ENCODE measurements at places on chromosomes 5 and 9.

DNA sequence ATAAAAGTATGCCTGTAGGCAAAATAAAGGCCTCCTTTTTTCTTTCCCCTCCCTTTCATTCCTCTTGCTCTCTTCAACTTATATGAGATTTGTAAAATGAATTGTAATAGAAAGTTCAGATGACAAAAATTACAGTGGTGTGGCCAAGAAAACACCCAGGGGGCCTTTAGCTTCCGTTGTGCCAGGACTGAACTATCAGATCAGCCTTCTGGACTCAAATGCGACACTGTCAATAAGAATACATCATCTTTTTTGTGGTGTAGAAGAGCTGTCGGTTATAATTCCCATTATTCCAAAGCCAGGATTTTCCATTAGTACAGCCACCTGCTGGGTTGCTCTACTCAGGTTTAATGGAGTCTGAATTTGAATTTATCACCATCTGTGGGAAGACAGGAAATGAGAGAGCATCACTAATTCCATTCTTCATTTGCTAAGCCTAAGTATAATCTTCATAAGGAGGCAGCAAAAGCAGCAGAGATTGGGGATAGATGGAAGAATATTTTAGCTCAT is 443.4 kb downstream of the ANXA1 start:
- DNase-seq: no peak

- DNase-seq: no peak
These were observed 251.4 kb upstream of the GAS1 start for GRCh38 chr9:87198716-87199115.

- no peak for DNase-seq
These were observed 197.0 kb downstream of the PCSK1 start for GRCh38 chr5:96236051-96236450.

DNA sequence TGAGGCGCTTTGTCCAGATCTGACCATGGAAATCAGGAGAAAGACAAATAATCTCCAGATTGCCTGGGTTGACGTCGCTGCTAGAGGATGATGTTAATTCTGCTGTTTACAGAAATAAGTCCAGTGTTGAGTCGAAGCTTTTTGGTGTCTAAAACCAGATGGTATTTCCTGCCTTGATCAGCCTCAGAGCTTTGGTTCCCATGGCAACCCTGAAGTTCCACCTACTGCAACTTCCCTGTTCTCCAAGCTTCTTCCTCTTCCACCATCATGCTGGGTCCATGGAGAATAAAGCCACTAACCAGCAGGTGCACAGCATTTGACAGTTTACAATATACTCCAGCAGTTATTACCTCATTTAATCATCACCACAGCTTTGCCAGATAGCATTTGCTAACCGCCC is 18.0 kb upstream of the GABBR2 start:
- DNase-seq: no peak

GRCh38 chr5:56802205-56802604 is 13.1 kb upstream of the MAP3K1 start:
- DNase-seq: no peak

- no peak for DNase-seq
These were observed 298.8 kb downstream of the NSG2 start for GRCh38 chr5:174344335-174344734.

DNA sequence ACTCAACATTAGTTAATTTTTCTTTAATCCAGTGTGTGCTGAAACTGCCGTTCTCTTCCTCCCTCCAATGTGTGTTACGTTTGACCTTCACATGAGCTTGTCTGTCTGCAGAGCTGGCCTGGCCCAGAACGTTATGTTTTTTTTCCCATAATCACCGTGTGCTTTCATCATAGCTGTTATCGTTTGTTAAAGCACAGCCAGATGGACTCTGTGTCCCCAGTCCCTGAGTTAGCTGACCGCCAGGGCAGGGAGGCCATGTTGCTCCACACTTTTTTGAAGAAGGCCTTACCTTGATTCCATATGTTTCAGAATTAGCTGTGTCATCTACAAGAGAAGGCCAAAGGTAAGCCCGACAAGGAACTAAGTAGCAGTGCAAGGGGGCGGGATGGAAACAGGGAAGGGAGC is 55.7 kb downstream of the HSD17B3 start:
- DNase-seq: no peak

DNA sequence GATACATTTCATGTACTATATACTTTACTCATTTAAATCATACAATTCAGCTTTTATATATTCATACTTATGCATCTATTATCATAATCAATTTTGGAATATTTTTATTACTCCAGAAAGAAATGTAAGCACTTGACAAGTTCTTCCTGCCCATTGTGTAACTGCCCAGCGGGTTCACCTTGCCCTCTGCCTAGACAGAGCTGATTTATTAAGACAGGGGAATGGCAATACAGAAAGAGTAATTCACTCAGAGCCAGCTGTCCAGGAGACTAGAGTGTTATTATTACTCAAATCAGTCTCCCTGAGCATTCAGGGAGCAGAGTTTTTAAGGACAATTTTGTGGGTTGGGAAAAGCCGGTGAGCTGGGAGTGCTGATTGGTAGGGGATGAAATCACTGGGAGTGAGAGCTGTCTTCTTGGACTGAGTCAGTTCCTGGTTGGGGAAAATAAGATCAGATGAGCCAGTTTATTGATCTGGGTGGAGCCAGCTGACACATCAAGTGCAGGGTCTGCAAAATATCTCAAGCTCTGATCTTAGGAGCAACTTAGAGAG is 16.1 kb upstream of the SPIN1 start:
- no peak for DNase-seq

GRCh38 chr5:72283358-72283757 is 36.7 kb downstream of the MRPS27 start:
- DNase-seq: no peak

GRCh38 chr5:146726891-146727290 is 151.7 kb downstream of the PPP2R2B start:
- no peak for DNase-seq

DNA sequence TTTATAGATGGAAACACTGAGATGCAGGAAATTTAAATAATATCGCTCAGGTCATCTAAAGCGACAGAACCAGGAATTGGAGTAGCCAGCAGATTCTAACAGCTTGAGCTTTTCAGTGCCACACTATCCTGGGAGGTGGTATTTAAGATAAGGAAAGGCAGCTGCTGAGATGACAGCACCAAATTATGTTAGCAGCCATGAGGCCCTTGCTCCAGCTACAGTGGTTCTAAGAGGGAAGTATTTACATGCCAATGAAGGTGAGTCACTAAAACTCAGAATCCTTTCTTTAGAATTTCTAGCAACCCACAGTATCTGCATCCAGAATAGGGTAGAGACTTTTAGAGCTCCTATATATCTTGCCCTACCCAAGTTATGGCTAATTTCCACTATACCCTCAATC is 127.0 kb upstream of the VLDLR start:
- no peak for DNase-seq

DNA sequence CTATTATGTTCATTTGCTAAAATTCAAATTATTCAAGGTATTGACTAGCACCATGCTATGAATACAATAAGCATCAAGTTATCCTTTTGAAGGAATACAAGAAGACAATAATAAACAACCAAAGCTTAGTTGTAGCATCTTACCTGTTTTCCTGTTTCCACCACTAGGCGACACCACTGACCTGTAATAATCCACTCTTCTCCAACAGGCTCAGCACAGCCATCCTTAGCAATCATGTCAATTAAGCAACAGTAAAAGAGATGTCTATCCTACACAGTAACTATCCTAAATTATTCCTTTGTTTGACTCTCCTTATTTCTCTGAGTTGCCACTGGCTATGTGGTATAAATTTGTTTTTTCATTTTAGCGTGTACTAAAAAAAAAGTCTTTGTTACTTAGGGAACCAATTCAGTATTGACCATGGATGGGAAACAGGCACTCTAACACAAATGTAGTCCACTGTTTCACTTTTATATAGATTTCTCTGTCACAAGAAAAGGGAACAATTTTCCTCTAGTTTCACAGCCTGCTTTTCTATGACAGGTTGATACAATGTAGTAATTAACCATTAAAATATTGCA is 46.2 kb downstream of the PCA3 start:
- no peak for DNase-seq

GRCh38 chr9:128439273-128439672 is 16.5 kb upstream of the ODF2 start:
- DNase-seq: no peak

DNA sequence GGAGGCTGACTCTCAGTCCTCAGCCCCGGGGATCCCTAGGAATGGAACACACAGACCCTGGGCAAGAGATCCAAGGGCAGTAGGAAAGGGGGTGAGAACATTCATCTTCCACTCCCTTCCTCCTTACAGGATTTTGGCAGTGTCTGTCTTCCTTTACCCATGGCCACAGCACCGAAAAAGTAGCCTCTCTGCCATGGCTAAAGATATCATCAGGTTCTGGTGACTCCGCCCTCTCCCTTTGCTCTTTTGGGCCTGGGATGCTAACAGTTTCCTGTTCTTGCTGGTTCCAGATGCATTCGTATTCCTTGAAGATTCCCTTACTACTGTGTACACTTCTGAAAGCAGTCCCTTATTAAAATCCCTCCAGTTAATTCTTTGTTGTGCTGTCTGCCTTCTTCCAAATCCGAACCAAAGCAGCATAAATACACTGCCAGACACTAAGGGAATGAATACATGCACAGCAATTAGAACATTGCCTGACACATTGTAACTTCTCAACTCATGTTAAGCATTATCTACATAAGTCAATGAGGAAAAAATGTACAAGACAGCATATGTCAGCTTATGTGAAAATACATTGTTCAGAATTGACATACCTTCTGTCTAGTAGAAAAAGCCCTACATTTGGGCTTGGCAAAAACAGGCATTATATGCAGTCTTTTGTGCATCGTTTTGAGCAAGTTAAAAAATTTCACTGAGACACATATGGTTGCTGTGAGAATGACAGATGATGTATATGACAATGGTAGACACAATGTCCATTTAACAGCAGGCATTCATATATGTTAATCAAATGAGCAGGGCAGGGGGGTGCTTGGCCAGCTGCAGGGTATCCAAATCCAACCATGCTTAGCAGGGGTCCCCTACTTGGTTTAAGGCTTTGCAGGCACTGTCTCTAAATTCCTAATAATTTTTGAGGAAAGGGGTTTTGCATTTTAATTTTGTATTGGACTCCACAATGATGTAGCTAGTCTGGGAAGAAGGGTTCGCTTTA is 58.8 kb upstream of the RAI14 start:
- no peak for DNase-seq

DNA sequence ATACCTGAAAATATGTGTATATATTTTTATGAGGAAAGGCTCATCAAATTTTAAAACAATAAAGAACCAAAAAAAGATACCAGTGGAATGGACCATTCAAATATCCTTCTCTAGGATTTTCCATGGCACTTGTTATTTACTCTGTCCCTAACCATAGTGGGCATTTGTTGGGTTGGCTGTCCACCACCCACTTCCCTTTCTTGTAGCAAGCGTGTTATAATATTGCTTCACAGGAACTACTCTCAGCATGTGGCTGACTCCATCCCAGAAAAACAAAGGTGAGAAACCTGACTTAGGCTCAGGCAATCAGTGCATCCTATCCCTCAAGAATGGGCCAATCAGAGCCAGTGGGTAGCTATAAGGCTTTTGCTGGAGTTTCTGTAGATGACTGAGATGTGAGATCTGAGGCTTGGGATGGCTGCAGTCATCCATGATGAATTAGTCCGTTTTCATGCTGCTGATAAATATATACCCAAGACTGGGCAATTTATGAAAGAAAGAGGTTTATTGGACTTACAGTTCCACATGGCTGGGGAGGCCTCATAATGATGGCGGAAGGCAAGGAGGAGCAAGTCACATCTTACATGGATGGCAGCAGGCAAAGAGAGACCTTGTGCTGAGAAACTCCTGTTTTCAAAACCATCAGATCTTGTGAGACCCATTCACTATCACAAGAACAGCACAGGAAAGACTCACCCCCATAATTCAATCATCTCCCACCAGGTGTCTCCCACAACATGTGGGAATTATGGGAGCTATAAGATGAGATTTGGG is 17.2 kb downstream of the C5orf63 start:
- no peak for DNase-seq

- no peak for DNase-seq
These were observed 180.6 kb downstream of the FGF18 start for GRCh38 chr5:171599957-171600612.

DNA sequence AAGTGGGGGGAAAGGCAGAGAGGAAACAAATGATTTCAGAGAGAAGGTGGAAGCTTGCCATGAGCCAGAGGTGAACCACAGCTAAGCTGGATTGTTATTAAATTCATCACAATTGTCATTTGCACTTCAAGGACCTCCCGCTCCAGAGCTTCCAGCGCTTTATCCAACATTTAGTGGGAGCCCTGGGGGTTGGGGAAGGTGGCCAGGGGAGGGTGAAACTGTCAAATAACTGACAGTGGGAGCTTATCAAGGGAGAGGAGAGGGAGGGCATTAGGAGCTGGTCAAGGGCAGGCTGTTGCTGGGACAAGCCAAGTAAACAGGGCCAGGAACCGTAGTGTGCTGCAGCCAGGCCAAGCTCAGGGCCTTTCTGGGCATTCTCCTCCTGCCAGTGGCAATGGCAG is 71.5 kb downstream of the SIL1 start:
- DNase-seq: no peak

GRCh38 chr5:60533789-60534188 is 166.2 kb downstream of the DEPDC1B start:
- no peak for DNase-seq

DNA sequence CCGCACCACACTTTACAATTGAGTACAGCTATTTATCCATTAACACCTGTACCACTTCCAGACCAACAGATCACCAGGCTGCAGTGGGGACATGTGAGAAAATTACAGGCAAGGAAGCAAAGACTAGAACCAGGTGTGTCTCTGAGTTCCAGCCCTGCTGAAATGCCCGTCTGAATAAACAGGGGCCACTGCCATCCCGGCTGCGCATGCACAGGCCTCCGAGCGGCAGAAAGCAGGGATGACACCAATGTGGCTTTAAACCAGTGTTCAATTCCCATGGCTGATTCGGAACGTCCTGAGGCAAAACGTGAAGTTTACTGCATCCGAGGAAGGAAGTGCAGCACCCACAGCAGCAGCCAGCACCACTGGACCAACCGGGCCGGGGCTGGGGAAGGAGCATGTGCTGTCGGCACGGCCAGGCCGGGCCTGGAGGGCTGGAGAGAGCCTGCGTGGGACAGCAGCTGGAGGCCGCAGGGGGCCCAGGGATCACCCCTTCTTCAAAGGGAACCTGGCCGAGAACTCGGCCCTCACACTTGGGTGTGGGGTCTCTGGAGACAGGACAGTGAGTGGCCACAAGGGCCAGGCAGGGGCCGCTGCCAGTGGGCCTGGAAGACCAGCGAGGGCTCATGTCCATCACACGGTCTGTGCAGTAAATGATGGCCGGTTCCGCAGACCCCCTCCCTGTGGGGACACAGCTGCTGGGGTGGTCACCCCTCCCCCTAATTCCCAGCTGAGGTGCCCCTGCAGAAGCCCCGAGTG is 33.0 kb upstream of the SLC12A7 start:
- no peak for DNase-seq

DNA sequence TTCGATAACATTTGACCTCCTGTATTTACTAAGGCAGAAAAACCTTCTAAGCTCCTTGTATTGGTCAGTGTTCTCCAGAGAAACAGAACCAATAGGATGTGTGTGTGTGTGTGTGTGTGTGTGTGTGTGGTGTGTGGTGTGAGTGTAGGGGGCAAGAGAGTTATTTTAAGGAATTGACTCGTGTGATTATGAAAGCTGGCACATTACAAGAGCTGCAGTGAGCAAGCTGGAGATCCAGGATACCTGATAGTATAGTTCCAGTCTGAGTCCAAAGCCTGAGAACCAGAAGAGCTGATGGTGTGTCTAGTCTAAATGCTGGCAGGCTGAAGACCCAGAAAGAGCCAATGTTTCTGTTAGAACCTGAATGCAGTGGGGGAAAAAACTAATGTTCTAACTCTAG is 21.2 kb upstream of the PIK3R1 start:
- no peak for DNase-seq
